ENCODE measurements at places on chromosomes 3 and 15.
A peak's percentile ranks its signal among the peaks of the same experiment; 100 is the strongest.

DNA sequence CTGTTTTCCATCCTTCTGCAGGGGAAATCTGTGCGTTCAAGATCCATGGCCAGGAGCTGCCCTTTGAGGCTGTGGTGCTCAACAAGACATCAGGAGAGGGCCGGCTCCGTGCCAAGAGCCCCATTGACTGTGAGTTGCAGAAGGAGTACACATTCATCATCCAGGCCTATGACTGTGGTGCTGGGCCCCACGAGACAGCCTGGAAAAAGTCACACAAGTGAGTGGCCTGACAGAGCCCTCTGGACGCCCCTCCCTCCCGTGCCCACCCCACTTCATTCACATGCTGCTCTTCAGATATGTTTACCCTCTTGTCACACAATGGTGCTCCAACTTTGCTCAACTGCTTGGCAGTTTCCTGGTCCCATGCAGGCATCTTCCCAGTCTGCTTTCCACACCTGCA, 274.3 kb upstream of the TRIM42 start:
- no peak for DNase-seq

- DNase-seq, result peak; percentile 67
Observed at GRCh38 chr3:192915304-192915703, 2.4 kb downstream of the MB21D2 start.

DNA sequence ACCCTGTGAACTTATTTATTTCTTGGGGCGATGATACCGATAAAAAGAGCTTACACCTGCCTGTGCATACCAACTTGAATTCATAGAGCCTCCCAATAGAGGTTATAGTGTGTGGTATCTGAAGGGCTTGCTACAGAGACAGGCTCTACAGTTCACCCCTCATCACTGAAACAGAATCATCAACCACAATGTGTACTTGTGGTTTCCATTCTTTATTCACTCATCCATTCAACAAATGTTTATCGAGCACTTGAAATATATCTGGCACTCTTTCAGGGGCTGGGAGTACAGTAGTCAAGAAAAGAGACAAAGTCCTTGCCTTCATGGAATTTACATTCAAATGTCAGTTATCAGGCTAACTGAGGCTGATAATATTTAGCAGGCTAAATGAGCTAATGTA, 134.4 kb upstream of the SKOR1 start:
- DNase-seq, result peak; percentile 73

DNA sequence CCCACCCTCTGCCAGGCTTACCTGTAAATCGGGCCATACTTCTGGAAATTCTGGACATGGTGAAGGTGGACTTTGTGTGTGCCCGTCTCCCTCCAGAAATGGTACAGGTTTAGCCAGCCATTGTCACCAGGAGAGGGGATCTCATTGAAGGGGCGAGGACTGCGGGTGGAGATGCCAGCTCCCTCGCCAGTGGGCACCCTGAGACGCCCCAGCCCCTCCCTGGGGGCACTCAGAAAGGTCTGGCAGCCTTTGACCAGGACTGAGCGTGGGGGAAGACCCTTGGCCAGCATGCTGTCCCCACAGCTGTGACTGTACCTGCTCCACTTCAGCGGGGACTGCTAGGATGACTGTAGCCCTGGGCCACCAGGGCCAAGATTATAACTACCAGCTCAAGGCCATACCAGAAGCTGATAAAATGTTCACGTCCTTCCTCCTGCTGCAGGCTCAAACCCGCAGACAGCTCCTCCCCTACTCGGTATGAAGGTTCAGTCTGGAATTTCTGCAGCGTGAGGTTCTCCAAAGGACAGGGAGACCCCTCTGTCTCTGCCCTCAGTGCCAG, at the start of gene CYP11A1:
Gene CYP11A1, minus strand, starts transcription at position 351 of the 559 bp plus-strand sequence. Its CDS starts 61 bp downstream, at position 290.
- DNase-seq, result no peak

DNA sequence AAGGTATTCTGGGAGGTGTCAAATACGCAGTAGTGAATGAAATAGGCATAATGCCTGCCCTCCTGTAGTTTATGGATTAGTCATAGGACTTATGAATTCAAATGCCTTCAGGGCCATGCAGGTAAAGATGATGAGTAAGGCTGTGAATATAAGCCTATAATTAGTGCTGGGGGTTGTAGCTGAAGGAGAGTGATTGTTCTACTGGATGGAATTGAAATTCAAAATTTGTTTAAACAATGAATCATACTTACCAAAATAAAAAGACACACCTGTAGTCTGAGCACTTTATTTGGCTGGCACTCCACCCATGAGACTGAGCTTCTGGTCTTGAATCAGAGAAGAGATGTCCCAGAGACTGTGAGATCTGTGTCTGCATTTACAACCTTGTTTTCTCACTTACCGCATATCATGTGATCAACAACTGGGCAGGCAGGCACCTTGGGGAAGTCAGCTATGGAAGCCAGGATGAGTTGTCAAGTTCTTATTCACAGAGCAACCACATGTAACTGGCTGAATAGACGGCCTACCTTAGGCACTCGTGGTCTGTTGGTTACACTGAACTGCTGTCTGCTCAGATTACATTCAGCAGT, 291.8 kb downstream of the NAALADL2 start:
- peak; percentile 9 for DNase-seq

DNA sequence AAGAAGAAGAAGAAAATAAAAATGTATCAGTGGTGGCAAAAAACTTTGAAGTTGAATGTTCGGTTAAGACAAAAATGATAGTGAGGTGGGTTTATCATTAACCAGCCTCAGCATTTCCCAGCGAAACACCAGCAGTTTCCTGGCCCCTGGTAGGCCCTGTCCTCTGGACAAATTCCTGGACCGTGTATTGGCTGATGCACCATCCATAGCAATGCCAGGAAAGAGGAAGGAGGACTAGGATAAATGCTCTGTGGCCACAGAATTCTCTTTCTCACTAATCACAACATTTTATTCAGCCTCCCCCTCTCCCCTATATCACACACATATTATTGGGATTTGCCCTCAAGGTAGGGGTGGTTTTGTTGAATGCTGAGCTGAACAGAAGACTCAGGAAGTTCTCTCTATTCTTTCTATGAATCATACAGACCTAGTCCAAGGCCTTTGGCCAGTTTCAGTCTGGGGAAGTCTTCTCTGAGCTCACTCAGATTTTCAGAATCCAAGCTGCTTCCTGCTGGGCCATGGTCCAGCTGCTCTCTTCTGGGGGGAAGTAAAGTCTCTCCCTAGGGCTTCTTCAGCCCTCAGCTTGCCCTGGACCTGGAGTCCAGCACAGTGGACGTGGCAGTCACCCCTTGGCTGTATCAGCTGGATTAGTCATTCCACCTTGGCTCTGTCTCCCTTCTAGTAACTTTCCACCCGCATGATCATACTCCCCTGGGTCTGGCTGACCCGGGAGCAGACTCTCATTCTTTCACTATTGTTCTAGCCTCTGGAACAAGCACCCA, 27.6 kb downstream of the SLC28A1 start:
- peak; percentile 98 for DNase-seq

All from fibroblast of upper back skin (primary cell).